ENCODE measurements at places on chromosomes 11 and 22.

GRCh38 chr11:117094776-117095175 is 3.5 kb downstream of the SIK3 start:
- peak; percentile 16 for DNase-seq

DNA sequence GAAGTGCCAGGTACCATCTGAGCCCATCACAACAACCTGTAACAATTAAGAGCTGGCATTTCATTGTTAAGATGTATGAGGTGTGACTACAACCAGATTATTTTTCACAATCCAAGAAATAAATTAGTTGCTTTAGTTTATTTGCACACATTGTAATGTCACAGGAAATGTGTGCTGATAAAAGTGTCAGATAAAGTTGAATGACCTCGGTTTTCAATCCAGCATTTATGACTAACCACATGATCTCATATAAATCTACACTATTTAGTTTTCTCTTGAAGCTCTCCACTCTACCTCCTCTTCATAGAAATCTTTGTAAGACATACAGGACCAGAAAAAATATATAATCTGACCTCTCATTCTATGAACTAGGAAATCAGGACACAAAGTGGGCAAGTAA is 166.2 kb downstream of the PGR start:
- no peak for DNase-seq

GRCh38 chr22:33886696-33887095 is 33.6 kb downstream of the LARGE1 start:
- DNase-seq = no peak

DNA sequence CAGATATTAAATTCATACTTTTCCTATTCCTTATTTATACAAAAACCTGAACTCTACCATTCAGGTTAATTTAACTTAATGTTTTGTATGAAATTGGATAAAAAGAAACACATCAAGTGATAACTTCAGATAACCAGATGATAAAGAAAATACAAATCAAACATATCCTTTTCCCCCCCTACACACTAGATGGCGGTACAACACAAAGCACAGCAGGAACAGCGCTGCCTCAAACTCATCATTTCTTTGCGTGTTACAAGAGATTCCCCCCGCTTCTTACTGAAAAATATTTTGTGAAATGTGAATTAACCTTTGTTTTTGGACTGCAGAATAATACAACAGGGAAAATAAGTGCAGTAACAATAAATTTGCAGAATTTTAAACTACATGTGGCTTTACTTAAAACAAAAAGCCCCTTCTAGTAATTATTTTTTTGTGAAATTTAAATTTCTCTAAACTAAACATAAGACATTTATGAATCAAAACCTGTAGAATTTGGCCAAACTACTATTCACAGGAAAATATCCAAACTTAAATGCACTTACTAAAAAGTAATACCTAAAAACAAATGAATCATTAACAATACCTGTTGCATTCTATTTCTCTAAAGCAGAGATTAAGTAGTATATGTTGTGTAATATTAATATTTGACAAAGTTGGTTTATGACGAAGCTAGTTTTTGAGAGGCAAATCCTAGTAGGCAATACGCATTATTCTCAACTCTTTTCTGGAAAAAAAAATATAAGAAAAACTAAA is 74.4 kb downstream of the ARHGAP32 start:
- DNase-seq = peak; percentile 86

GRCh38 chr11:35783809-35784208 is 121.2 kb downstream of the TRIM44 start:
- DNase-seq = no peak

GRCh38 chr11:124749912-124750311 is 2.1 kb downstream of the VSIG2 start:
- no peak for DNase-seq

- DNase-seq = no peak
Measured at GRCh38 chr22:41256254-41257253, 15.8 kb upstream of the CHADL start.

DNA sequence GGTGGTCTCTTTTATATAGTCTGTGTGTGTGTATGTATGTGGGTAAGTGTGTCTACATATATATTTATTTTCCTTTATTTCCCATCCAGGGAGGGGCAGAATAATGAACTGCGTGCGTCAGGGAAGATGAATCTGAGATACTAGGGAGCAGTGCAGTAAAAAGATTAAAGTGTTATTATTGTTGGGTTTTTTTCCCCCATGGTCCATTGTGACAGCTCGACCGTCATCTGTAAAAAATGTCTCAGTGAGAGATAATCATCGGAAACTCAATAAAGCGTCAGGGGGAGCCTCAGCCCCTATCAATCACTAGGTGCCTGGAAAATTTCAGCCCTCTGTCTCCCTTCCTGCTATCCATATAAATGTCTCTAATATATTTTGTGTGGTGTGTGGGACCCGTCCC is 64.6 kb downstream of the CLPB start:
- no peak for DNase-seq

DNA sequence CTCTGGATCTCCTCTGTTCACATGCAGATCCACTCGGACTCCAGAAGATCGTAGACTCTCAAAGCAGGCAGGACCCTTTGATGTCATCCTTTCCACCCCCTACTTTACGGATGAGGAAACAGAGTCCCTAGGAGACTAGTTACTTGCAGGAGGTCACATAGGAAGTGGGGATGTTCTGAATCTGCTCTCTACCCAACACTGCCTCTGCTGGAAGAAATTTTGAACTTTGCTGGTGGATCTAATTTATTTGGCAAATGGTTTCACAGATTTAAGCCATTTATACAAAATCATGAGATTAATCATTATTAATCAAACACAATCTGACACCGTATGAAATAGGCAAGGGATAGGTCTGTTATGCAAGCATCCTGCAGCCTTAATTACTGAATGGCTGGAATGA is 55.0 kb upstream of the USP47 start:
- DNase-seq = no peak

GRCh38 chr11:134481135-134481534 is 69.1 kb upstream of the B3GAT1 start:
- no peak for DNase-seq

DNA sequence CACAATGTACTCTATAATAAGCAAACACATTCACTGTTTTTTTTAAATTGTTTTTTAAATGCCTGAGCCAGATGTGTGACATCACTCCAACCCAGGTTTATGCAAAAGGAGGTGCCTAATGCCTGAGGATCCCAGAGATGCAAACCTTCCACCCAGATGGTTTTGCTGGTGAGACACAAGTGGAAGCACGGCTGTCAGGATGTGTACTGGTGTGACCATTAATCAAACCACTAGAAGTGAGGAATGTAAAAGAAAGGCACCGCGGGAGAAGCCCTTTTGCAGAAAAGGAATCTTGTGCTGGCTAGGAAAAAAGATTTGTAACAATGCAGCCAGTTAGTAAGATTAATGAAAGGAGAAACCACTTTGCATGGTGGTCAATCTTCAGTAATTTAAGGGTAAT is 407.4 kb downstream of the LARGE1 start:
- DNase-seq = no peak

DNA sequence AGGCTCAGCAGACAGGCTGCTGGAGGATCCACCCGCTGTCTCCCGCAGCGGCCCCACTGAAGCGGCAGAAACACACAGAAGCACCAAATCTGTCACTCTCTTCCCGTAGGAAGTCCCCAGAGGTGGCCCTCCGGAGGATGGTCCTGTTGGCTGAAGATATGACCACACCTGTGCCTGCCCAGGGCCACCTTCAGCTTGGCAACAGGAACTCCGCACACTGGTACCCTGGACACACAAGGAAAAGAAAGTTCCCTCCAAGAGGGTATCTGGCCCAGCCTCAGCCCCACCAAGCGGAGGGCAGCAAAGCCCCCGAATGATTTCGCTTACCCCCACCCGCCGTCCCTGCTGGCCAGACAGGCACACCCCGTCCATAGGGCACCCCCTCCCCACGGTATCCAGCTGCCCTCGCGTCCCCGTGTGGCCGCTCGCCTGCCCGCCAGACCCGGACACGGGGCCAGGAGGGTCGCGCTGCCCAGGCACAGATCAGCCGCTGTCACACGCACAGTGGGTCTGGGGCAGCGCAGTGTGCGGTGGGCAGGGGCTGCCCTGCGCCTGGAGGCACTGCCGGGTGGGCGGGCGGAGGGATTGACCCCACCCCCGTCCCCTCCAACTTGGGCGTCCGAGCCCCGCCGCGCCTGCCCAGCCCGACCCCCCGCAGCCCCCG is 7.0 kb downstream of the RASSF7 start:
- DNase-seq = peak; percentile 79

GRCh38 chr11:47538741-47539565 is 14.0 kb downstream of the CELF1 start:
- peak; percentile 42 for DNase-seq

DNA sequence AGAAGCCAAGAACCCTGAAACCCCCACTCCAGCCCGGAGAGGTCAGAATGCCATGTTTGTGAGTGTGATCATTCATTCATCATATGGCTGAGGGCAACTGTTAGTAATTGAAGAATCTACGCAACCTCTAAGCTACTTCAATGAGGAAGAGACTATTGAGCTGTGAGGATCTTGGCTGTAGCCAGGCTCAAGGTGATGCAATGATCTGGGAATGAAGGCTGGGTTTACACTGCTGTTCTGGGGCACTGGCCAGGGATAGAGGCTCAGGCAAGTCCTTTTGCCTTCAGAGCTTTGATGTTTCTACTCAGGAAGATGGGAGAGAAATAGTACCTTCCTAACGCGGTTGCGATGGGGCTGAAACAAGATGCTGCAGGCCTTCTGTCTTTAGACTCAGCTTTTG is 12.9 kb downstream of the CRYBB2 start:
- DNase-seq = no peak

DNA sequence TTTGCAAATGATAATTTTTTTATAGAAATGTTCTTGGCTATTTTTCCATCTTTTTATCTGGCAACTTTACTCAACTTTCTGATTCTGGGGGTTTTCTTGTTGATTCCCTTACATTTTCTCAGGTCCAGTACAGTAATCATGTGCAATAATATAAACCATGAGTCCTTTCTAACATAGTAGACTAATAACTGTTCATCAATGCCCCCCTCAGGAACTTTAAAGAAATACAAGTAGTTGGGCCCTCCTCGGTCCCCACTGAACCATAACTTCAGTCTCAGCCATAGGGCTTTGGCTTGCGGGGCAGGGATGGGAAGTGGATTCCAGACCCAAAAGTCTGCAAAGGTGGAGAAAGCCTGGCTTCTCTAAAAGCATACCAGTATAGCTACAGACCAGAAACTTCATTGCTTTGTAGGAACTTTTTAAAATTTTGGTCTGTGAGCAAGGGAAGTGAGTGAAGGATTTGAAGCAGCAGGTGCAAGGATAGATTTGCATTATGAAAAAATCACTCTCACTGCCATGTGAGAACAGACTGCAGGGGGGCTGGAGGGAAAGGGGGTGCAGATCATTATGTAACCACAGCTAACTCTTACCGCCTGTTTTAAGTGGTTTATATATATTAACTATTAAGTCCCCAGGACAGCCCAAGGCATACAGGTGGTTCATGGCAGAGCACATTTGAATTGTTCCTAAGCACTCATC is 10.4 kb upstream of the TUB start:
- no peak for DNase-seq

DNA sequence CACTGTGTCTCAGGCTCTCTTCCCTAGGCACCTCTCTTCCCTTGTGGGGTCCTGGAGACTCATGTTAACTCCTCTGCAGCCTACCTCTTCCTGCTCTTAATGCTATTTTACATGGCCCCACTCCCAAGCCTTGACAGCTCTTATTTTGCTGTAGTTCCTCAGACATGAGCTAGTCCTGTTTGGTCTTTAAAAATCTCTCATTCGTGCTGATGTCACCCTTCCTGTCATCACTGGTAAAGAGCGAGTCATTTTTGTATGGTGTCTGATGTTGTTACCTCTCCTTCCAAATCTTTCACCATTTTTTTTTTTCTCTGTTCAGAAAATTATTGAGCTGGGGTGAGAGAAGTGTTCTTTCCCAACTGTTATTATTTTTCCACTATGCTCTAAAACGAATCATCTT is 84.8 kb upstream of the ZBED5 start:
- no peak for DNase-seq

- no peak for DNase-seq
Measured at GRCh38 chr11:73869332-73869949, 7.2 kb downstream of the COA4 start.

DNA sequence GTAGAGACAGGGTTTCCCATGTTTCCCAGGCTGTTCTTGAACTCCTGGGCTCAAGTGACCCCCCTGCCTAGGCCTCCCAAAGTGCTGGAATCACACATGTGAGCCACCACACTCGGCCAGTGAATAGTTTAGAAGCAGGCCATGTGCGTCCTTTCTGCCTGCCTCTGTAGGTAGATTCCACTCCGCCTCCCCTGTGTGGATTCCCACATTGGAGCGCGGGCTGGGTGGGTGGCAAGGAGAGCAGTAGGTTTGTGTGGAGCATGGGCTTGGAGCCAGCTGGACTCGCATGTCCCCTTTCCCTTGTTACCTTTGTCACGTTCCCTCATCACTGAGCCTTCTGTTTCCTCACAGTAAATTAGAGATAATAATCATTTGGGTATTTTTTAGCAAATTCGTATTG is 21.7 kb downstream of the PPFIA1 start:
- no peak for DNase-seq

GRCh38 chr11:15965562-15966250 is 390.6 kb downstream of the SOX6 start:
- DNase-seq = no peak

GRCh38 chr22:20205964-20206708 is 55.3 kb upstream of the CCDC188 start:
- no peak for DNase-seq

DNA sequence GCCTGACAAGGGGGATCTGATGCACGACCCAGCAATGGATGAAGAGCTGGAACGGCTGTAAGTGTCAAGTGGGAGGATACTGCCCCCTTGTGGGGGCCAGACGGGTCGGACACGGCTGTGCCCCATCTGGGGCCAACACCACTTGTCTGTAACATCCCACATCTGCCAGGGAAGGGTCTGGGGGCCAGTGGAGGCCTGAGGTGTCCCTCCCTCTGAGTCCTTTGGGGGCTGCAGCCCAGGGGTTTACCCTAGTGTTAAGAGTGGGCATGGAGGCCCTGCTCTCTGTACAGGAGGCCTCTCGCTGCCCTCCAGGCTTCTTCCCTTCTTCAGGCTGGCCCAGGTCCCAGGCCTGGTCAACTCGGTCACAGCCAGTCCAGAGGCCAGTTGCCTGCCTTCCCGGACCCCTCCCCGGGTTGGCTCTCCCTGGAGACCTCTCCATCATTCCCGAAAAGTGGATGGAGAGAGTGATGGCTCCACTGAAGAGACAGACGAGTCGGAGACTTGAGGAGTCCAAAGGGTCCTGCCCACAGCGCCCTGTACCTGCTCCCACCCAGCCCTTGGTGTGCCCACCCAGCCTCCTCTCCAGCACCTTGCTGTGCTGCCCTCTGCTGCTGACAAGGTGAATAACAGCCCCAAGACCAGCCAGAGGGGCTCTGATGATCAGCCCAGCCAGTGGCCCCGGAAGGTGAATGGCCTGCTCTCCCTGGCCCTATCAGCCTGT is 15.4 kb downstream of the ARFGAP2 start:
- DNase-seq = no peak

- peak; percentile 32 for DNase-seq
Measured at GRCh38 chr11:67373648-67374570, 511 bp upstream of the CLCF1 start.

DNA sequence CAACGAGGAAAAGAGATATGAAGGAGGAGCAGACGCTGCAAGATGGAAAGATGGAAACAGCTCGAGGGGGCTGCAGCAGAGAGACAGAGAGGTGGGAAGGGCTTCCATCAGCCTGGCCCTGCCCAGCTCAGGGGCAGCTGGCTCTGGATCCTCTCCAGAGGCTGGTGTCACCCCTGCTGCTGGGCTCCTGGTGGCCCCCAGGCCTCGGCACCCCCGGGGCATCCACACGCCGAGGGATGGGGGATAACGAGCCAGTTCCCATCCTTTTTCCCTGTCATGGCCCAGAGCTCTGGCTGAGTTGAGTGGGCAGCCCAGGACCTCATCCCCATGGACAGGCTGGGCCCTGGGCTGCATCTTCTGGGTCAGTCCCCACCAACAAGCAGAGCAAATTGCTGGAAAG is 102.3 kb downstream of the ST3GAL4 start:
- no peak for DNase-seq

Data from posterior cingulate gyrus (tissue), 11 donors.